ENCODE measurements at places on chromosomes 1 and 21. TPM values are rescaled to one million over a fixed set of nuclear protein-coding genes. Genes with fewer than 3 reads are reported as not detected.
A peak's percentile ranks its signal among the peaks of the same experiment; 100 is the strongest.

Gene C1orf185
- not detected for polyA plus RNA-seq

GRCh38 chr1:63148825-63149645 lies 173.3 kb upstream of the FOXD3 start:
- H3K27me3 ChIP-seq, result peaks cover 4% of the 10 kb centered on the region
- no peak overlapping the region for H3K4me3 ChIP-seq
- no peak for DNase-seq
- H3K36me3 ChIP-seq, result no peaks in the 10 kb centered on the region
- no peak overlapping the region for H3K27ac ChIP-seq
- no peaks in the 10 kb centered on the region for H3K4me1 ChIP-seq

Gene CXADR
- 0.81 TPM for polyA plus RNA-seq

Gene NTMT2
- not detected for polyA plus RNA-seq

DNA sequence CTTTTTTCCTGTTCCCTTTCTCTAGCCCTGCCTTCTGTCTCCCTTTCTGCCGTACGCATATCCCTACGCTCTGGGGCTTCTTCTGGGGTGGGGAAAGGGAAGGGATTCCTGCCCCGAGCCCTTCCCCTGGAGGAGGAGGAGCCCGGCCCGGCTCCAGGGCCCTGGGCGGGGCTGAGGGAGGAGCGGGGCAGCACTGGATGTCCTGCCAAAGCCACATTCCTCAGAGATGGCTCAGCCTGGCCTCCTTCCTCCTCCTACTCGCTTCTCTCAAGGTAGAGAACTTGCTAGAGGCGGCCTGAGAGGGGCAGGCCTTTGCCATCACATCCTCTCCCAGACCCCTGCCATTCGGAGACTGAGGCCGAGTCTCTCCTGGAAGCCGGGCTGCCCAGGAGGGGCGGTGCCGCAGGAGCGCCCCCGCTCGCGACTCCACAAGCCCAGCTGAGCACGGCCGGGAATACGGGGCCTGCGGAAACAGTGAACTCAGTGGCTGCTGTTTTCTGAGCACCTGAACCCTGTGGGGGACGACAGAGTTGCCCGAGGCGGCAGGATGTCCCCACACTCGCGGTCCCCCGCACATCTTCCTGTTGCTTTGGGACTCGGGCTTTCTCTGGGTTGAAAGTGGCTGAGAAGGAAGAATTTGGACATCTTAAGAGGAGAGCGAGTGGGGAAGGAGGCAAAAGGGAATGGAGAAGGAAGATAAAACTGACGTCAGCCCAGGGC lies 12.2 kb downstream of the ADAMTSL4 start:
- no peaks in the 10 kb centered on the region for H3K36me3 ChIP-seq
- peak; percentile 59 for DNase-seq
- H3K4me1 ChIP-seq, result peaks cover 58% of the 10 kb centered on the region

DNA sequence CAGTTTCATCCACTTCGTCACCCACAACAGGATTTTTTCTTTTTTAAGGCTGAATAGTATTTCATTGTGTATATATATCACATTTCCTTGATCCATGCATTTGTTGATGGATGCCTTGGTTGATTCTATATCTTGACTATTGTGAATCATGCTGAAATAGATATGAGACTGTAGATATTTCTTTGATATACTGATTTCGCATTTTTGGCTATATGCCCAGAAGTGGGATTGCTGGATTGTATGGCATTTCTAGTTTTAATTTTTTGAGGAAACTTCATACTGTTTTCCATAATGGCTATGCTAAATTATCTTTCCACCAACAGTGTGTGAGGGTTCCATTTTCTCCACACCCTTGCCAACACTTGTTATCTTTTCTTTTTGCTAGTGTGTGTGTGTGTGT lies 5.0 kb downstream of the GUCA2B start:
- DNase-seq, result no peak
- H3K36me3 ChIP-seq, result no peaks in the 10 kb centered on the region
- H3K27ac ChIP-seq, result no peak overlapping the region
- H3K4me1 ChIP-seq, result no peaks in the 10 kb centered on the region

Gene PLA2G2F
- polyA plus RNA-seq, result not detected

GRCh38 chr1:213681788-213682340 lies 305.9 kb upstream of the PROX1 start:
- no peaks in the 10 kb centered on the region for H3K36me3 ChIP-seq
- H3K27me3 ChIP-seq, result no peaks in the 10 kb centered on the region
- H3K4me1 ChIP-seq, result no peaks in the 10 kb centered on the region
- no peak overlapping the region for H3K27ac ChIP-seq

DNA sequence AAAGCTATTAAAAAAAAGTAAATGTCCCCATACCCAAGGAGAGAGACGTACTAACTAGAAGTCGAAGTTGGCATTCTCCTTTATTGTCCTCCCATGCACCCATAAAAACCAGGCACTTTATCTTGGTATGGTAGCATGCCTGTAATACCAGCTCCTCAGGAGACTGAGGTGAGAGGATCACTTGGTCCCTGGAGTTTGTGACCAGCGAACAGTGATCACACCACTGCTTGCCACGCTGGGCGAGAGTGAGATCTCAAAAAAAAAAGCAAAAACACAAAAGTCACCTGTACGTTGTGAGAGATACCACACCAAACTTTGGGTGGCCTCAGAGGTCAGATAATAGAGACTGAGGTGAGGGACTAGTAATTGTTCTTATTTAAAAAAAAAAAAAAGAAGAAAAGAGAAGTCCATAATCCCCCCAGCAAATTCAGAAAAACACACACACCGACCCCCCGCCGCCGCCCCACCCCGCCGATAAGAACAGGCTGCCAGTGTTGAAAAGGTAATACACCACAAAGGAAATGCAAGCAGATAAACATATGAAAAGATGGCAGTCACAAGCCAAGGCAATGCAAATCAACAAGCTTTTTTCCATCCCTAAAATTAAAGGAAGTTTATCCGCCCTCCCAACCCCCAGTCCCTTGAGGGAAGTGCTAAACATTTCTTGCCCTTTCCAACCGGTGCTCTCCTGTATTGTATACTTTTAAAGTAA lies 3.6 kb downstream of the L1TD1 start:
- H3K4me1 ChIP-seq, result no peaks in the 10 kb centered on the region
- H3K36me3 ChIP-seq, result no peaks in the 10 kb centered on the region
- no peak overlapping the region for H3K27ac ChIP-seq
- no peak for DNase-seq

DNA sequence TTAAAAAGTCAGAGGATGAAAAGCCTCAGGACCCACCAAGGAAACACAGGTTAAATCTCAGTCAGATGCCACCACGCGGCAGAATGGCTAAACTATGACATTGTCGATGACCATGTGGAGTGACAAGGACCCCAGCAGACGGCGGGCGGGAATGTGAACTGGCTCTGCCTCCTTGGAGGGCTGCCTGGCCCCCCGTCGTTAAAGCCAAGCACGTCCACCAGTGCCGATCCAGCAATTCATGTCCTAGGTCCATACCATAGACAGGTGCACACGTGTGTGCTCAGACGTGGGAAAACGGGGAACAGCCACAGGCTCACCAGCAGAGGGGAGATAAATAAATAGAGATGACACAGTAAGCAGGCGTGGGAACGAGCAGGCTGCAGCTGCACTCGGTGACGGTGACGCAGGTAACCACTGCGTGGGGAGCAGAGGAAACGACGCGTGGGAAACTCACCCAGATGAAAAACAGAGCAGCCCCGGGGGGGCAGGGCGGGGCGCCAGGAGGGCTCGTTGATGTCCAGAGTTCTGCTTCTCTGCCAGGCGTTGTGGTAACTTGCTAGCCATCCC lies 28.3 kb upstream of the PCBP3 start:
- peaks cover 37% of the 10 kb centered on the region for H3K4me1 ChIP-seq
- H3K27me3 ChIP-seq, result no peaks in the 10 kb centered on the region
- H3K36me3 ChIP-seq, result no peaks in the 10 kb centered on the region
- H3K27ac ChIP-seq, result peak overlapping the region; percentile 57

DNA sequence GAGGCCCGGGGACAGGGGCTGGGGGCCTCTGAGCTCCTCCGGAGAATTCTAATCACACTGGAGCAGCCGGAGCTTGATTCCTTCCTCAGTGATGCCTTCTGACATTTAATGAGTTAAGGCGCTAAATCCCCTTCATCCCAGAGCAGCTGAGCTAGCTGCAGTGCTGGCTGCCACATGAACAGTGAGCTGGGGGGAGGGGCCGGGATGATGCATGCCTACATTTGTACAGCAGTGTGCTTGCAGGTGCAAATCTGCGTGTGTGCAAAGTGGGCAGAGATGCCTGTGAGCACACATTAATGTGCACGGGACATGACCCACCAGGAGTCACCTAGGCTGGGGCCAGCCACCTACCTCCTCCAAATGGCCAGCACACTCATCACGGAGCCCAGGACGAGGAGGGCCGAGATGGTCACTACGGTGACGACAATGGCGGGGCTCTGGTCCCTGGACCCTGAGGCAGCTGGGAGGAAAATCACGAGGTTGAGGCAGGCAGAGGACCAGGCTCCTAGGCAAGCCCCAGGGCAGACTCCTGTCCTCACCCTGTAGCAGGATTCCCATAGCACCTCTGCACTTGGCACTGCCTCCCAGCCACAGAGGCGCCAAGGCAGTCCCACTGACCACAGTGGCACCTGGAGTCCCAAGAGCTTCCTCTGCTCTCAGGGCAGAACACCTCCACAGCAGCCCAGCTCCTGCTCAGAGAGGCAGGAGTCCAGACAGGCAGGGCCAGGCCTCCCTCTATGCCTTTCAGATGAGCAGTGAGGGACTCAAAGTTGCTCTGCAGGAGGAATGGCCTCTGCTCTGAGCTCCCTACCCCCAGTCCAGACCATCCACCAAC lies 34.7 kb downstream of the CDCA8 start:
- no peak for DNase-seq
- H3K4me3 ChIP-seq, result no peak overlapping the region
- peaks cover 5% of the 10 kb centered on the region for H3K27me3 ChIP-seq
- H3K4me1 ChIP-seq, result no peaks in the 10 kb centered on the region
- H3K27ac ChIP-seq, result no peak overlapping the region

Gene MYBPH
- polyA plus RNA-seq, result not detected

DNA sequence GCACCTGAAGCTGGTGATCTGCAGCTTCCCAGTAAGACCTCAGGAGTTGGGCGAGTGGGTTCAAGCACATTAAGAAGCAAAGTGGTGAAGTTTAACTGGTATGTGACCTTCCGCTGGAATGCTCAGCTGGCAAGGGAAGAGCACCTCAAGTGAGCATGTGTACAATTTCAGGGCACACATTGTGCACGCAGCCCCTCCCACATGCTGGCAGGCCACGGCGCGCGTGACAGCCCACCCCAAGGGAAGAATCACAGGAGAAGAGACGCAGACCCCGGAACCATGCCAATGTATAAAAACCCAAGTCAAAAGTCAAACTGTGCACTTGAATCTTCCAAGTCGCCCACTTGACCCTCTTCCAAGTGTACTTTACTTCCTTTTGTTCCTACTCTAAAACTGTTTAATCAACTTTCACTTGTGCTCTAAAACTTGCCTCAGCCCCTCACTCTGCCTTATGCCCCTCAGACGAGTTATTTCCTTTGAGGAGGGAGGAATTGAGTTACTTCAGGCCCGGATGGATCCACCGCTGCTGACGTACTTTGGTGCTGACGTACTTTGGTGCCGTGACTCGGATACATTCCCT lies 20.0 kb downstream of the LRRC3 start:
- no peaks in the 10 kb centered on the region for H3K36me3 ChIP-seq
- no peaks in the 10 kb centered on the region for H3K4me1 ChIP-seq
- DNase-seq, result no peak
- no peaks in the 10 kb centered on the region for H3K27me3 ChIP-seq
- H3K27ac ChIP-seq, result no peak overlapping the region

Data from CD8-positive, alpha-beta memory T cell (primary cell).